ENCODE measurements at places on chromosomes 7 and 10.

GRCh38 chr7:26500749-26501352, 209.2 kb downstream of the SNX10 start:
- DNase-seq: no peak

DNA sequence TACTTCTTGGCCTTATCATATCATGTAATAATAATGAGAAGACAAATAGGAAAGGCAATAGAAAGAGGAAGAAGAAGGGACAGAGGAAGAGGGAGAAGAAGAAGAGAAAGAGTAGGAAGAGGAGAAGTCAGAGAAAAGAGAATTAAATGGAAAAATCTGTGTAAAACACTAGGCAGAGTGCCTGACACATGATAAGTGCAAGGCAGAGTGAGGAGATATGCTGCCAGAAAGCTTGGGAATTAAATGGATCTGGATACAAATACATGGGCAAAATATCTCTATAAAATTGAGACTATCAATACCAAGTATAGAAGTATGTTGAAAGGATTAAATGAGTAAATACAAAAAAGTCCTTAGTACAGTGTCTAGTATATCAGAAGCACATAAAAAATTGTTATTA, 124.8 kb downstream of the CACNA2D1 start:
- DNase-seq: no peak

GRCh38 chr7:30510124-30511075, 5.8 kb upstream of the GGCT start:
- DNase-seq: no peak

GRCh38 chr7:27961255-27961654, 219.3 kb downstream of the JAZF1 start:
- DNase-seq: no peak

GRCh38 chr10:48423884-48424283, 117.4 kb downstream of the MAPK8 start:
- no peak for DNase-seq

Data from substantia nigra (tissue), 51 donors.